ENCODE measurements at places on chromosomes 4 and X. TPM values are rescaled to one million over a fixed set of nuclear protein-coding genes. Genes with fewer than 3 reads are reported as not detected.

Gene SOX3
- 0.27 TPM for polyA plus RNA-seq

DNA sequence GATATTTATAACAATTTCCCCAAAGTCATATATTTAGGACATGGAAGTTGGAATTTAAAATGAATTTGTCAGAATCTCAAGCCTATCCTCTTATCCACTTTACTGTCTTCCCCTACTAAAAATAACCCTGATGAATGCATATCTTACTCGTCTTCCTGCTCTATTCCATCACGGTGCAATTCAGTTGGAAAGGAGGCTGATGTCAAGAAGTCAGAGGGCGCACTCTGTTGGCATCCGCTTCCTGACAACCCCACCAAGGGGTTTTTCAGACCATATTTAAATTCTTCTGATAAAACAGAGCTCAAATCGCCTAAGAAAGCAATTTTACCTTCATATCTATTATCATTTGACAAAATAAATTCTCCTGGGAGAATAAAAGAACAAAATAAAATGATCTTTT lies 233.5 kb downstream of the ARHGAP24 start:
- no peaks in the 10 kb centered on the region for H3K27me3 ChIP-seq
- DNase-seq, result no peak
- no peaks in the 10 kb centered on the region for H3K4me1 ChIP-seq
- H3K4me3 ChIP-seq, result no peak overlapping the region
- no peaks in the 10 kb centered on the region for H3K36me3 ChIP-seq
- H3K27ac ChIP-seq, result no peak overlapping the region

Gene S100G
- polyA plus RNA-seq, result not detected

DNA sequence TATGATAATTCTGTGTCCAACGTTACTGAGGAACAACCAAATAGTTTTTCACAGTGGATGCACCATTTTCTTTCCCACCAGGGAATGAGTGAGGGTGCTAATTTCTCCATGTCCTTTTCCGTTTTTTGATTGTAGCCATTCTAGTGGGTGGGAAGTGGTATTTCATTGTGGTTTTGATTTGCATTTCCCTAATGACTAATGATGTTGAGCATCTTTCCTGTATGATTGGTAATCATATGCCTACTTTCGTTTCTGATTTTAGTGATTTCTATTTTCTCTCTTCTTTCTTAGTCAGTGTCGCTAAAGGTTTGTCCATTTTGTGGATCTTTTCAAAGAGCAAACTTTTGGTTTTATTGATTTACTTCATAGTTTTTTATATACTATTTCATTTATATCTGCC lies 32.1 kb upstream of the TEX13D start:
- no peaks in the 10 kb centered on the region for H3K4me1 ChIP-seq
- no peak overlapping the region for H3K27ac ChIP-seq

DNA sequence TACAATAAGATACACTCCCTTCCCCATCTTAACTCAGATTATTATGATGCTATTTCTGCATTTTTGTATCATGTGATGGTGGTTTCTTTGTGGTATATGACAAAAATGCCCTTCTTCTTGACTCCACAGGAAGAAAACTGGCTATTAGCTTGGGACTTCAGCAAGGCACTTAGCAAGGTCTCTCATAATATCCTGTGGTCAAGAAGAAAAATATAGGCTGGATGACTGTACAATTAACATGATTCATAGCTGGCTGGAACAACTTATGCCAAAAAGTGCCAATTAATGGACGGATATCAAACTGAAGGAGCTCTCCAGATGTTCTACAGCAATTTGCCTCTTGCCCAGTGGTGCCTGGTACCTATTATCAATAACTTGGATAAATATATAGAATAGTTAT lies 2.3 kb upstream of the MID1IP1 start:
- no peaks in the 10 kb centered on the region for H3K4me1 ChIP-seq
- H3K27ac ChIP-seq, result no peak overlapping the region
- no peak overlapping the region for H3K4me3 ChIP-seq
- H3K27me3 ChIP-seq, result peaks cover 4% of the 10 kb centered on the region

Gene CXCL6
- 0.16 TPM for polyA plus RNA-seq

- H3K27ac ChIP-seq, result no peak overlapping the region
- H3K4me3 ChIP-seq, result no peak overlapping the region
- H3K27me3 ChIP-seq, result no peaks in the 10 kb centered on the region
- H3K4me1 ChIP-seq, result no peaks in the 10 kb centered on the region
Observed at GRCh38 chrX:49986058-49986457, 63.7 kb downstream of the CLCN5 start.

DNA sequence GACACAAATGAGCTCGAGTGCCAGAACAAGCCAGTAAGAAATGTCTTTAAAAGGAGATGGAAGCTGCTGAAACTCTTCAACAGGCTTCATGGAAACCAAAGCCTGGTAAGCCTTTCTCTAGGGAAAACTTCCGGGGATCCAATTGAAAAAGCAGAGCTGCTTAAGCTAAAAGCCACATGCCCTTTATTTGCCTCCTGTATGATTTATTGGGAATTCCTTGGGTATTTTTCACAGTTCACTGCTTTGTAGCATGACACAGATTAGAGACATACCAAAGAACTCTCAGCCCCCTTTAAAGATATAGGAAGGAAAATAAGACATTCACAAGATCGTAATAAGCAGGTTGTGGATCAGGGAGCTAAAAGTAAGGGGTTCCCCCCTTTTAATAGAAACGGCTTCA lies 6.5 kb upstream of the ARHGAP6 start:
- H3K27me3 ChIP-seq, result peaks cover 22% of the 10 kb centered on the region
- DNase-seq, result no peak
- no peaks in the 10 kb centered on the region for H3K36me3 ChIP-seq
- no peak overlapping the region for H3K4me3 ChIP-seq

GRCh38 chrX:129347291-129347690 lies 176.0 kb downstream of the SMARCA1 start:
- H3K4me3 ChIP-seq, result no peak overlapping the region
- no peaks in the 10 kb centered on the region for H3K36me3 ChIP-seq
- H3K4me1 ChIP-seq, result no peaks in the 10 kb centered on the region
- DNase-seq, result no peak

- H3K4me1 ChIP-seq, result peaks cover 41% of the 10 kb centered on the region
- DNase-seq, result no peak
- no peak overlapping the region for H3K4me3 ChIP-seq
Observed at GRCh38 chr4:54230484-54231418, 1.7 kb downstream of the PDGFRA start.

- H3K4me3 ChIP-seq, result no peak overlapping the region
- H3K4me1 ChIP-seq, result no peaks in the 10 kb centered on the region
- no peaks in the 10 kb centered on the region for H3K27me3 ChIP-seq
Observed at GRCh38 chrX:145727476-145727875, 90.2 kb upstream of the SLITRK2 start.

DNA sequence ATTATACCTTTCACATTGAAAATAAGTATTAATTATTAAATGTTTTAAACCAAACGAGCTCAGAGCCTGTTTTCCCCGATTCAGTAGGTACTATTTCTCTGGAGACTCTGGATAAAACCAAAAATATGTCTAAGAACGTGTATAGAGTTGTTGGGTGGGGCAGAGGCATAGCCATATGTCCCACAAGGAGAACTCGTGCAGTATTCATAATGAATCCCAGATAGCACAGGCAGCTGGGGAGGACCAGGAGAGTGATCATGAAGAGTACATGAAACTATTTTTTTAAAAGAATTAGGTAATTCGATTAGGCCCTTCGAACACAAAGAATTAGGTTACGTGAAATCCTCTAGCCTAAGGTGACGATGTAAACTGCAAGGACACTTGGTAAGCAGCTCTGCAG lies 76.1 kb downstream of the CLDN22 start:
- no peaks in the 10 kb centered on the region for H3K4me1 ChIP-seq
- DNase-seq, result no peak
- H3K36me3 ChIP-seq, result no peaks in the 10 kb centered on the region
- H3K27ac ChIP-seq, result no peak overlapping the region

Gene SAP30
- polyA plus RNA-seq, result 4.7 TPM

All from adrenal gland (tissue), 19 donors.